ENCODE measurements at places on chromosomes 4 and X.
A peak's percentile ranks its signal among the peaks of the same experiment; 100 is the strongest.

GRCh38 chr4:147479786-147480185 lies 1.1 kb upstream of the EDNRA start:
- DNase-seq, result no peak

- DNase-seq, result no peak
Measured at GRCh38 chr4:76634220-76634619, 199.2 kb downstream of the SHROOM3 start.

GRCh38 chr4:120869613-120870278 lies 52.8 kb downstream of the PRDM5 start:
- DNase-seq, result no peak

- no peak for DNase-seq
Measured at GRCh38 chrX:74490247-74490646, 69.0 kb downstream of the SLC16A2 start.

GRCh38 chr4:189420572-189420971 lies 520.1 kb upstream of the FRG1 start:
- DNase-seq, result no peak

GRCh38 chr4:40200875-40201801 lies 4.3 kb downstream of the RHOH start:
- DNase-seq, result peak; percentile 87

DNA sequence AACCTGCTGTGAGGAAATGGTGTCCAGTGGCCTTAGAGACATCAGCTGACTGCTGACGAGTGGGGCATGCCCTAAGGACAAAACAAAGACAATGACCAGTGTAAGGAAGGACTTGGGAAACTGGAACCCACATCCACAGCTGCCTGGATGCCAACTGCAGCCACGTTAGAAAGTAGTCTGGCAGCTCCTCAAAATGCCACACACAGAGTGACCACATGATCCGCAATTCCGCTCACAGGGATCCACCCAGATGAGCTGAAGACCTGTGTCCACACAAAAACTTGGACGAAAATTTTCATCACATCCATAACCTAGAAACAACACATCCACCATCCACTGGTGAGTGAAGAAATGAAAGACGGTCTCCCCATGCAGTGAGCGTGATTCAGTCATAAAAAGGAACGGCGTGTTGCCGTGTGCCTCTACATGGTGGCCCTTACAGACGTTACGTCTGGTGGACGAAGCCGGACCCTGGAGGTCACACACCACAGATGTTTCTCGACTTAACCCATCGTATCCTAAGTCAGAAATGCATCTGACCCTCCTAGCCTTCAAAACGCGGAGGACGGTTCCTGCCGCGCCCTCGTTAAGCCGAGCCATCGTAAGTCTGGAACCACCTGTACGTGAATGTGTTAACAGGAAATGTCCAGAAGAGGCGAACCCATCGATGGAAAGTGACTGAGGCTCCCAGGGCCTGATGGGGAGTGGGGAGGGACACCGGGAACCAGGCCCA lies 40.6 kb upstream of the MXD4 start:
- DNase-seq, result no peak

DNA sequence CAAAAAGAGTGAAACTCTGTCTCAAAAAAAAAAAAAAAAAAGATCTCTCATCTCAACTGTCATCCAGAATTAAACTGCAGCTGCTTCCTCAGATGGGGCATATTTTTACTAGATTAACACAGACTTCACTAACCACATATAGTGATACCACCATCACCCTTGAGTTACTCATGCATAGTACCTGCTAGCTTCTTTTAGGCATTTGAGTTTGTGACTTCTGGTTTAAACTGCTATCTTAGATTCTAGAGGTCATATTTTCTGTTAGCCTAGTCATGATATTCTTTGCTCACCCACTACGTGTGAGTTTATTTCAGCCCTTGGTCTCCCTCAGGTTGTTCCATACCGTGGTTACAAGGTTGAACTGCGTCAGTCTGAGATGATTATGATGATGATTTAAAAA lies 154.9 kb upstream of the BMP3 start:
- DNase-seq, result no peak

DNA sequence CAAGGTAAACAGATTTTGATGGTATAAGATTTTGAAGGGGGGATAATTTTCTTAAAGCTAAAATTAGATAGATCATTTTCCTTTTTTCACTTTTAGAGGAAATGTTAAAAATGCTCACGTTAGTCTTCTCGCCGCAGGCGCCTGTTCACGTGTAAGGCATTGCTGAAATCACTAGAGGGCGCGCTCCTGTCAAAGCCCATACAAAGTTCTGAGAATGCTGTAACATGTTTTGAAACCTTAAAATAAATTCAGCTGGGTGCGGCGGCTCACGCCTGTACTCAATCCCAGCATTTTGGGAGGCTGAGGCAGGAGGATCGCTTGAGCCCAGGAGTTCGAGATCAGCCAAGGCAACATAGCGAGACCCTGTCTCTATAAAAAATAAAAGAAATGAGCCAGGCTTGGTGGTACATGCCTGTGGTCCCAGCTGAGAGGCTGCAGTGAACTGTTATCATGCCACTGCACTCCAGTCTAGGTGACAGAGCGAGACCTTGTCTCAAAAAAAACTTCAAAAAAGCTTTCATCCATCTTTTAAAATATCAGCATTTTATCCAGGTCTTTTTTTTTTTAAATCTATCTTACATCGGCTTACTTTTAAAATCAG lies 138.0 kb downstream of the RBMX2 start:
- DNase-seq, result peak; percentile 16

DNA sequence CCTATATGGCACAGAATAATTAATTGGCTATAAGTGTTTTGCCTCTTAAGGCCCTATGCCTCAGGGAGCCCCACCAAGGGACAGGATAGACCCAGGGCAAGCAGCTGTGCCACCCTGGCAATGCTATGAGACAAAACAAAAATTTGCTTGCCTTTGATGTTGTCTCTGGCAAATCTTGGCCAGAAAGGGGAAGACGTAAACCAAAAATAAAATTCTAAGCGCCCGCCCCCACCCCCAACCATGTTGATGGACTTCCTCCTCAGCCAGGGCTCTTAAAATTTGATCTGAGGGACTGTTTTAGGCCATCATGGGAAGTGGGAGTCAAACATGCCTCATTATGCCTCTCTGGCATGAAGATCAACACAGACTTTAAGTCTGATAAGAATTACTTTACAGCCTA lies 130.5 kb upstream of the APOOL start:
- DNase-seq, result no peak

DNA sequence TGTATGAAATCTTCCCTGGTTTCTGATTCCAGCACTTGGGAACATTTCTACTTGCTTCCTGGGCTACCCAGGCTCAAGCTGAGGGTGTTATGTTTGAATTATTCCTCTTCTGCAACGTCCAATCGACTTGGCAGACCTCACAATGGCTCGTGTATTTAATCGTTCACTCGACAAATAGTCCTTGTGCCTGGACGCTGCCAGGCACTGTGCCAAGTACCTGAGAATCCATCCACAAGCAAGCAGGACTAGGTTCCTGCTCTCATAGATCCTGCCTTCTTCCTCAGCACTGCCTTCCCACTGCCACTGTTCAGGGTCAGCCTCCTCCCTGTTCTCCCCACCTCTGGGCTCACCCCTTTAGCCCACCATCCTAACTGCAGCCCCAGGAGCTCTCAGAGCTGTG lies 113.3 kb downstream of the EFNB1 start:
- DNase-seq, result no peak

- DNase-seq, result no peak
Measured at GRCh38 chrX:136907621-136908020, 27.1 kb upstream of the RBMX start.

GRCh38 chr4:114684462-114684861 lies 85.9 kb downstream of the UGT8 start:
- DNase-seq, result no peak

DNA sequence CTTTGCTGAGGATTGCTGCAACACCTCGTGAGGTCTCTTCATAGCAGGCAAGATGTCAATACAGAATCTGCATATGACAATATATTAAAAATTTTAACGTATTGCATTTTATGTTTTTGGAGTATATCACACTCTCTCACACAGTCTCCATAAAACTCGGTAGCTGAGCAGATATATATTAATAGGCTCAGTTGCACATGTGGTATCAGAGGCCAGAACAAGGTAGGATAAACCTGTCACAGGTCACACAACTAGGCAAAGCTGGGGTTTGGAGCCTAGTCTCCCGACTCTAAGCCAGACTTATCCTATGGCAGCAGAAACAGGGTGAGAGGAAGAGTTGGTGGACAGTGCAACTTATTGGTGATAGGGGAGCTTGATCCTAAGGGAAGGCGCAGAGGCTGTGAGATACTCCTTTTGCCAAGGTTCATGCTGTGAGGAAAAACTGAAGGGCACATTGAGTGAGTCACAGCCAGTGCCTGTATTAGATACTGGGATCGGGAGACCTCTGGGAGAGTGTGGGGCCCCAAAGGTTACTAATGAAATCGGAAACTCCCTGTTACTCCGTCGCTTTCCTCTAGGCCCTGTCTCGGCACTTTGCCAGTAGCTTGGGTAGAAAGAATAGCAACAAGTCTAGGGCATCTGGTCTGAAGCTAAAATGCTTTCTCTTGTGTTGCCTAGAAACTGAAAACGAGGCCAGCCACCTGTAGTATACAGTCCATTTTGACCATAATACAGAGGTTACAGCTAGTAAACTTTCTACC lies 195.7 kb downstream of the ARHGAP10 start:
- no peak for DNase-seq

GRCh38 chrX:16251782-16252181 lies 84.5 kb downstream of the MAGEB17 start:
- no peak for DNase-seq

DNA sequence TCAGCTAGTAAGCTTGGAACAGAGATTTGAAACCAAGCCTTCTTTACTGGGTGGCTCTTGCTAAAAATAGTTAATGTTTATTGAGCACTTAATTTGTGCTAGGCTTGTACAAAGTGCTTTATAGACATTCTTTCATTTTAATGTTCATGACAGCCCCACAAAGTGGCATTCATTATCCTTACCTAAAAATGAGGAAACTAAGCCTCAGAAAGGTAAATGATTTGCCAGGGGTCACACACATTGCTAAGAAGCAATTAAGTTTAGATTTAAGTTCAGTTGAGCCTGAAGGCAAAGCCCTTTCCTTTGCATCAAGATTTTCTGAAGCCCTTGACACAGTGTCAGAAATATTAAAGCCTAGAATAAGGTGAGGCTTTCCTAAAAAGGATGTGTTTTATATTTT lies 327.5 kb upstream of the FGF13 start:
- no peak for DNase-seq

DNA sequence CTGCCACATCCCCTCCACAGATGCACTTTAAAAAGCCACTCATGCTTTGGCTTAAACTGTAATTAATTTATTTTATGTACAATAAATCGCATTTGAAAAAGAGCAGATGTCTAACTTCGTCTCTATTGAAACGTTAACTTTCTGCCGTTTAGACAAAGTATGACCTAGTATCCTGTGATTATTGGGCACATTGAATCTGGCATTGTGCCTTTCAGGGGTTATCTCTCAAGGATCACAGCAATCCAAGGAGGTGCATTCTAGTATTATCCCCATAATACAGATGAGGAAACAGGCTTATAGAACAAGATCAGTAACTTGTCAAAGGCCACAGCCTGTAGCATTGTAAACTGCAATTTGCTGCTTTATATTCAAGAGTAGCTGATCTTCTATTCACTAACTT lies 4.6 kb downstream of the RASL11B start:
- no peak for DNase-seq

- no peak for DNase-seq
Measured at GRCh38 chrX:150463566-150463965, 100.4 kb downstream of the MAMLD1 start.

All from CD4-positive, alpha-beta T cell treated with Interleukin-2 at 100 ng/mL for 4 hours (primary cell).